ENCODE measurements at places on chromosomes 6 and 20.

DNA sequence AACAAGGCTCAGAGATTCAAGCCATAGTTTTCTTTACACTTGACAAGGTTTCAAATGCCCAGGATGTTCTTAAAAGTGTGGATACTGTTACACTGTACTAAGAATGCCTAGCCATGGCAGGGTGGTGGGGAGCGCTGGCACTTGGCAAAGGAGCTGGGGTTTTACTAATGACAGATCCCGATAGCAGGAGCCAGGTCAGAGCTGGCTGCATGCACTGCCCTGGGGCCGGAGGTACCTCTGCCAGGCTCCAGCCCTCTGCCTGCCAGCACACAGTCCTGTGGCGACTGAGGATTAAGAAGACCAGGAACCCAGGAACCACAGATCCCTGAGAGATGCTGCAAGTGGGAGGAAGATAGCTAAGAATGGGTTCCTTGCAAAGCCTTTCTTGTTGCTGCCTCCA lies 260.3 kb downstream of the ALDH8A1 start:
- no peak for DNase-seq

DNA sequence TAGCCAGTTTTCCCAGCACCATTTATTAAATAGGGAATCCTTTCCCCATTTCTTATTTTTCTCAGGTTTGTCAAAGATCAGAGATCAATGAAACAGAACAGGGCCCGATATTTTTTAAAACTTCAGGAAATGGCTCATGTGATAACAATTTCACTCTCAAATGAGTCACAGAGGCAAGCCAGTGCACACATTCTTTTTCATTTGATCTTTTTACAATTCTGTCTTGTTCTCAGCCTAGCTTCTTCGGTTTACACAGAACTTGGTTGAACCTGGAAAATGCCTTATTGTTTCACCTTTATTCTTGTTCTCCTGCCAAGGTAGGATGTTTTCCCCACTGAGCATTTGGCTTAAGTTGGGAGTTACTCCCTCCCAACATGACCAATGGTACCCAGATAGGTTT lies 258.9 kb downstream of the COL12A1 start:
- no peak for DNase-seq

DNA sequence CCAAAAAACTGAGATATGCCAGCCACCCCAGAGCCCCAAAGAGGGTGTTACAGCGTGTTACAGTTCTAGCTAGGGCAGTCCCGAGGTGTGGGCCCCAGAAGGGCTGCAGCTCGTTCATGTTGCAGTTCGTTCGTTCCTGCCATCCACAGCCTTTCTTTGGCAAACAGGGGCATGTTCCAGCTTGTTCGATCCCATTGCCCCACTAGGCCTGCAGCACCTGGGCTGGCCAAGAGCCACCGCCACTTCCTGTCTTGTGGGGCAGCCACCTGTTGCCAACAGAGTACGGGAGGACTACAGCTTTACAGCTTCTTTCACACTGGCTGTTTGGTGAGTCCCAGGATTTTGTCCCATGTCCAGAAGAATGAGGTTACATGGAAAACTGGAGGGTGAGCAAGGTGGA lies 198.1 kb downstream of the MMUT start:
- no peak for DNase-seq

DNA sequence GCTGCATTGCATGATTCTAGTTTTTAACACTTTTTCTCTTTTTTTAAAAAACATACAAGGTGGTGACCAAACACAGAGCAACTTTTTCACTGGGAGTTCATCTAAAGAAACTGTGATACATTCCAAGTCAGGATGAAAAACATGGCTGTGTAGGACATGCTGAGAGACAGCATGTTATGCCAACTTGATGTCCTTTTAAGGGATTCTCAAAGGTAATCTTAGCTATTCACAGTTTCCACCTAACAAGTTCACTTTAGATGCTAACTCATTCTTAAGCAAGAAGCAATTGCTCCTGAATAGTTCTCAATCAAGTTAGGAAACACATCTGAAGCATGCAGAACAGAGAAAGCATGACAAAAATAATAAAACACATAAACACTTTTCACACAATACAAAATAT lies 3.3 kb downstream of the ASCC3 start:
- no peak for DNase-seq

- DNase-seq: no peak
These were observed 22.3 kb upstream of the SAYSD1 start for GRCh38 chr6:39137245-39137644.

DNA sequence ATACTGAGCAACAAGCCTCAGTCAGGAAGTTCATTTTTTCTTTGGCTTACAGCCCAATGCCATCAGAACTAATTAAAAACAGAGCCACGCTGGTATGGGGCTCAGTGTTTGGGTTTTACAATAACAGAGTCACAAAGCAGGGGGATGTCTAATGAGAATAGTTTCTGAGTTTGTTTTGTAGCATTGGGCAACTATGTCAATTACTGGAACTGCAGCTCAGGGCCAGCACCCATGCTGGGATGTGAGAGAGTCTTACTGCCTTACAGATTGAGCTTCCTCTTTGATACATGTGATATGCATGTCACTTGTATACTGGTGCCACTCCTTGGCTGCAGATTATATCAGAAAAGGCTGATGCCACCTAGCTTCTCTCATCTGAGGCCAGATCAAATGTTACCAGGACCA lies 117.6 kb downstream of the TFAP2B start:
- DNase-seq: no peak

- DNase-seq: no peak
These were observed 232.9 kb downstream of the SYNE1 start for GRCh38 chr6:152404086-152404857.

DNA sequence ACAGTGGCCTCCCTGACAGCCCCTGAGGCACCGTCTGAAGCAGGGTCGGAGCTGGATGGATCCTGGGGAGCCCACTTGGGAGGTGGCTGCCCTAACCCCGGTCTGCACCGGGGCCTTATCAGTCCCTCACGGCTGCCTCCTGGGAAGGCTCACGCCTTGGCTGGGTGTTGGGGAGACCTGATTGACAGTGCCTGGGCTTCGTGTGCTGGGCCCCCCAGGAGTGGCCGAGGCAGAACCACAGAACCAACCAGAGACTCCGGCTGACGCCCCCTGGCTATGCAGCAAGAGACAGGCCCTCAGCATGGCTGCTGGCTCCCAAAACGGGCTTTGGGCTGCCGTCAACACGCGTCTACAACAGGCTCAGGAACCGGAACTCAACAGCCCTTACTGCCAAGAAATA lies 219.6 kb downstream of the TAF4 start:
- DNase-seq: no peak

- DNase-seq: no peak
These were observed 100.5 kb downstream of the ERMARD start for GRCh38 chr6:169851641-169852503.

- no peak for DNase-seq
These were observed 40.1 kb downstream of the TBPL1 start for GRCh38 chr6:133992992-133993680.

- peak; percentile 67 for DNase-seq
These were observed 5.7 kb upstream of the KCNK15 start for GRCh38 chr20:44739942-44740341.

DNA sequence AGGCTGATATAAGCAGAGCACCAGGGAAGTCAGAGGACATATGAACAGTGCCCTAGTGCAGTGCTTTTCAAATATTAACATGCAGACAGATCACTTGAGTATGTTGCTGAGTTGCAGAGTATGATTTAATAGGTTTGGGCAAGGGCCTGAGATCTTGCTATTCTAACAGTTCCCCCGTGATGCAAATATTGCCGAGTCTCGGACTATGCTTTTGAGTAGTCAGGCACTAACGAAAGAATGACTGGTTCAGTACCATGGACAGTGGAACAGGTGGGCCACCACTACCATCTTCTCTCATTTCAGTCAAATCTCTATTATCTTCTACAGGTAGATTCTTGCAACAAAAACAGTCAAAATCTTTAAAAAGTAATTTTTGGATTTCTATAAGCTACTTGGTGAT lies 3.7 kb upstream of the TMEM200A start:
- DNase-seq: no peak

GRCh38 chr20:60065741-60066437 lies 107.7 kb downstream of the CDH26 start:
- DNase-seq: no peak

DNA sequence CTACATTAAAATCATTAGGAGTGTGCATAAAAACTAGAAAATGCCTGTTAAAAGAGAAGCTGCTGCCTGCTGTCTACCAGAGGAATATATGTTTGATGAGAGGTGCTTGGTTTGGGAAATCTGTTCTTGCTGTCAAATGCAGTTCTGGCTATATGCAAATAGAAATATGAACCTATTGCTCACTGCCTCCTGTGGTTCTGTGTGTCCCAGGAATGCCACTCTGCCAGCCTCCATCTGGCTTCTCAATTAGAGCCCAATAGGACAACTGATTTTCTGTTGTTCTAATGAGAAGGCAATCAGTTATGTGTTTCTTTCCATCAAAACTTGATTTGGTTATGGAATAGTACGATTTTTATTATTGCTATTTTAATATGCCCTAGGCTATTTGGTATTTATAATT lies 759.7 kb downstream of the HDGFL1 start:
- DNase-seq: no peak

- no peak for DNase-seq
These were observed 198.5 kb upstream of the RSPO3 start for GRCh38 chr6:126919947-126920346.

GRCh38 chr20:52082612-52083011 lies 109.0 kb downstream of the ZFP64 start:
- DNase-seq: no peak

- peak; percentile 94 for DNase-seq
These were observed 35.7 kb upstream of the HLA-E start for GRCh38 chr6:30453508-30454116.

GRCh38 chr6:2767657-2768524 lies 2.7 kb downstream of the WRNIP1 start:
- DNase-seq: no peak

DNA sequence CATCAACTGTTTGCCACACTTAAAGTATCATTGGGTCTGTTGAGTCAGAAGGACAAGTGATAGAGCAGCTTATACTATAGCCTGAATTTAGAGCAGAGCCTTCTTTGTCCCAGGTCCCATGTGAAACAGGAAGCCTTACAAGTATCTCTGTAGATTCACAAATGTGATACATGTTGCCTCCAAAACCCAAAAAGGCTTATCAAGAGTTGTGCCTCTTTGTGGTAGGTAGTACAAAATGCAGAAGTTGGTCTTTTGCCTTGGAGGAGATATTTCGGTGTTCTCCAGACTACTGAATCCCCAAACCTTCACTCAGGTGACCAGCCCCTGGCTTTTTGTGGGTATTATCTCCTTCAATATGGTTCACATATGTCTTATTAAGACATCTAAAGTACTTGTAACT lies 172.8 kb upstream of the PROKR2 start:
- no peak for DNase-seq

DNA sequence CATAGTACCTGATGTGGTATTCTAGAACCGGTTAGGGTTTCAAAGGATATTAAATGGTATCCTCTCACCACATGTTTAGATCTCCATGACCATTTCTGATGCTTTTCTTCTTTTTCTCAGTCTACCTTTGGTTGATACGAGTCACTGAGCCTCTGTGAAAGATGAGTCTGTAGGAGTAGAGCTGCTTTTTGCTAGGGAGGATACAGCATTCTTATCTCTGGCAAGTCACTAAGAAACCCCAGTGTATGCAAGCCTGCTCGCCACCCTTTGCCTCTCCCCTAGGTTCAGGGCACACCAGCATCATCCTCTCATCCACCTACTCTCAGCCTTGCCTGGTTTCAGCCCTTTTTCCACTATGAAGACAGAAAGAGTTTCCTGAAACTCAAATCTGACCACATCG lies 89.9 kb downstream of the MTFR2 start:
- DNase-seq: no peak

- no peak for DNase-seq
These were observed 41.8 kb downstream of the TIAM2 start for GRCh38 chr6:155036907-155037306.

DNA sequence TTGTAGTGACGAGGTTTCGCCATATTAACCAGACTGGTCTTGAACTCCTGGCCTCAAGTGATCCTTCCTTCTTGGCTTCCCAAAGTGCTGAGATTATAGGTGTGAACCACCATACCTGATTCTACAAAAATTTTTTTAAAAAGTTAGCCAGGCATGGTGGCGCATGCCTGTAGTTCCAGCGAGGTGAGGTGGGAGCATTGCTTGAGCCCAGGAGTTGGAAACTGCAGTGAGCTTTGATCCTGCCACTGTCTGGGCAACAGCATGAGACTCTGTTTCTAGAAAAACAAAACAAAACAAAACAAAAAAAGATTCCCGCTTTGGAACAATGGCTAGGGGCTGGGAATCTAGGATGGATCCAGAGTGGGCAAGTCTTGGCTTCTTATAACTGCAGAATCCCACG lies 35.1 kb upstream of the SALL4 start:
- DNase-seq: no peak

- DNase-seq: no peak
These were observed 18.7 kb downstream of the ZNF451 start for GRCh38 chr6:57108691-57109090.

DNA sequence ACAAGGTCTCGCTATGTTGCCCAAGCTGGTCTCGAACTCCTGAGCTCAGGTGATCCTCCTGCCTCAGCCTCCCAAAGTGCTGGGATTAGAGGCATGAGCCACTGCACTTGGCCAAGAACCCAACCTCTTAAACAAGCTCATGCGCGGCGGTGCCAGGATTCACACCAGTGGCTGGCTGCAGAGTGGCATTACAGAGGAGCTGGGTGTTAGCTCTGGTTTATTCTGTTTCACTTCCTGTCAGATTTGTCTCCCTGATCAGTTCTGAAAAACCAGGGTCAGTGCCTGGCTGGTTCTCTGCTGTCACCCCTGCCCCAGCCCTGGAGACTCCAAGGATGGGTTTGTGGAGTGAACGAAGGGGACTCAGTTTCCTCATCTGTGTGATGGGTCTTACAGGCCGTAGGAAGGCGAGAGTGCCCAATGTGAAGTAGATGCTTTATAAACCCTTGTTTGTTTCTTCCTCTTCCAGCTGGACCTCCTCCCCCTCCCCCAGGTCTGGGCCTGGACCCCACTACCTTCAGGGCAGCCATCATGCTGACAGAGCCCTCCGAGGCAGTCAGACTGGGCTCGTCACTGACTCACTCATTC lies 63.4 kb downstream of the UBE2V1 start:
- DNase-seq: no peak

- DNase-seq: no peak
These were observed 64.1 kb upstream of the DDR1 start for GRCh38 chr6:30820193-30820592.

- no peak for DNase-seq
These were observed 32.7 kb downstream of the TGM2 start for GRCh38 chr20:38132156-38132909.

DNA sequence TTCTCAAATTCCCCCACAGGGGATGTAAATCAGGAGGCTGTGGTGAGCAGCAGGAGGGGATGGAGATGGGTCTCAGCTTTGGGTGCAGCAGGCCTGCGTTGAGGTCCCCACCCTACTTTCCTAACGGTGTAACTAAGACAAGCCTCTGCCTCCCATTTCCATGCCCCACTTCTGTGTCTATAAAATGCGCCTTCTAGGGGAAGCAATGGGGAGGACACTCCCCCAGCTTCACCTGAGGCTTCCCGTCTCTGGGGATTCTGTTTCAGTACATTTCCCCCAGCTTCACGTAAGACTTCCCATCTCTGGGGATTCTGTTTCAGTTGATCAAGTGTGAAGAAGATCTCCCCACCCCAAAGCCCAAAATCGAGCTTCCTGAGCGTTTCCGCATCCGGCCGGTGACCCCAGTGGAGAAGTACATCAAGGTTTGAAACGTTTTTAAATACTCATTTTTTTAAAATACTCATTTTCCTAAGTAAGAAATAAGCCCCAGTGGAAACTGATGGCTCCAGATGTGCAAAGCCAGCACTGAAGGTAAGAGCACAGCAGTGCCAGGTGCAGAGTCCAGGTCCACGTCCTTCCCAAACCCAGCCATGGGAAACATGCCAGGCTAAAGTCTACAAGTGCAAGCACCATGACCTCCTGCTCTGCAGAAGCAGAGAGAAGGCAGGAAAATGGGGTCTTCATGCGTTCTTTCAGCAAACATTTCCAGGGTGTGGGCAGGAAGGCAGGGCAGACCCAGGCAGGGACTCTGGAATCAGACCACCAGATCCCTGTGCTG lies 73.1 kb downstream of the ANKRD60 start:
- DNase-seq: no peak
